ENCODE measurements at places on chromosomes 11 and 22.

GRCh38 chr22:45235101-45235777 lies 5.5 kb downstream of the KIAA0930 start:
- DNase-seq, result no peak

DNA sequence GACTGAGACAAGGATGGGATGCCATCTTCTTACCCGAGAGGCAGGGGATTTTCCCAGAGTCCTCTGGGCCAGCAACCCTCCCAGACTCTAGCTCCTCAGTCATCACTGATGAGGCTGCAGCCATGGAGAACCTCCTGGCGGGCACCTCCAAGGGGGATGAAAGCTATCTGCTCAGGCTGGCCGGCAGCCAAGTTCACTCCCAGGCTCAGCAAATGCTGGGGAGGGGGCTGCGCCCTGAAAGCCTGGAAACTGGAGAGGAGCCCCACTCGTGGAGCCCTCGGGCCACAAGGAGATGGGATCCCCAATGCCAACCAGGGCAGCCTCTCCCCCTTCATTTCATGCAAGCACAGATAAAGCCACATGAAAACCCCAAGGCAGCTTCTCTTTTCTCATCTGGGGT lies 75.0 kb downstream of the CACNA1I start:
- peak; percentile 30 for DNase-seq

GRCh38 chr11:78403781-78404180 lies 13.8 kb downstream of the GAB2 start:
- DNase-seq, result no peak

- DNase-seq, result no peak
Measured at GRCh38 chr11:124101737-124102136, 13.5 kb upstream of the VWA5A start.

- no peak for DNase-seq
Measured at GRCh38 chr11:99257131-99257530, 236.4 kb downstream of the CNTN5 start.

GRCh38 chr11:119209186-119209585 lies 3.0 kb downstream of the CBL start:
- DNase-seq, result no peak

- no peak for DNase-seq
Measured at GRCh38 chr11:64482588-64482987, 108.4 kb upstream of the SLC22A12 start.

- DNase-seq, result no peak
Measured at GRCh38 chr11:100865443-100866065, 178.5 kb downstream of the ARHGAP42 start.

Data from right cardiac atrium (tissue), 5 donors.